HTR-8/SVneo (cell line): ENCODE measurements at places on chromosomes 7 and 10.

- DNase-seq: no peak
These were observed 68.5 kb downstream of the HK1 start for GRCh38 chr10:69346776-69347175.

GRCh38 chr7:138170298-138170697, 94.0 kb downstream of the AKR1D1 start:
- DNase-seq: no peak

- DNase-seq: no peak
These were observed 72.9 kb downstream of the ZNF783 start for GRCh38 chr7:149334930-149335329.

GRCh38 chr10:78359640-78360091, 326.0 kb downstream of the RPS24 start:
- DNase-seq: no peak

DNA sequence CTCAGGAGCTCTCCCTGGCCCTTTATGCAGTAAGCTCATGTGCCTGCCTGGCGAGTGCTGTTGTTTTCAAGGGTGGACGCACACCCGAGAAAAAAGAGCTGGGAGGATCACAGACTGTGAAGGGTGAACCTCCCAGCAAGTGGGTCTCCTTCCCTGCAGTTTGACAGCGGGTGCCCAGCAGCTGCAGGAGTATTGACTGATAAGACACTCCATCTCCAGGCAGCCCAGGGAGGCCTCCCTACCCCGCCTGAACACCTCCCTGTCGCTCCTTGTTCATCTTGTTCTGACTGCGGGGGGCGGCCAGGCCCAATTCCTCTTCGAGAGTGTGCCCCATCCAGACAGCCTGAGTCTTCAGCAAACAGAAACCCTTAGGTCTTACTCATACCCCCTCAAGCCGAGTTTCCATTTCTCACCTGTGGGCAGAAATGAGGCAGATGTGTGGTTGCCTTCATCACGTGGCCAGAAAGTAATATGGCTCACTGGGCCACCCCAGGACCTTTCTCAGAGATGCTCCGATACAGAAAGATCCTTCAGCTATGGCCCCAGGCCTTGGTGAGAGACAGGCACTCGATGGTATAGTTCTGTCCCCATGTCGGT, 17.2 kb downstream of the MDH2 start:
- DNase-seq: no peak

DNA sequence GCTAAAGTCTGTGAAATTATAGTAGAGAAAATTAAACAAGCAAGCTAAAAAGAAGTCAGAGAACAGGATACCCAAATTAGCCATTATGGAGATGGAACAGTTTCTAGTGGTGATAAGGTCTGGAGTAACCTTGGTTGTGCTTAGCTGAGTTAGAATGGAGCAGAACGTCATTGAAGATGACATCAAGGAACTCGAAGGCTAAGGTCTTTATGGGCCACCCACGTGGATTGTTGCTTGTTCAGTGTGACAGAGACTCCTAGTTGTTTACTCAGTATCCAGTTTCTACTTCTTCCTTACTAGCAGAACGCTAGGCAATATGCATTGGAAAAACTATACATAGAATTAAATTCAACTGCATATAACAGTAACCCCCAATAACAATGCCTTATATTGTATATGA, 39.7 kb downstream of the AHCYL2 start:
- DNase-seq: no peak

GRCh38 chr10:101031128-101031795, at the start of the genes PDZD7 and SFXN3:
PDZD7 (minus strand) TSS chr10:101031129; CDS start chr10:101030219, 910 bp downstream.
SFXN3 (plus strand) TSS chr10:101031234; CDS start chr10:101034695, 3,461 bp downstream.
- DNase-seq: peak; percentile 95

DNA sequence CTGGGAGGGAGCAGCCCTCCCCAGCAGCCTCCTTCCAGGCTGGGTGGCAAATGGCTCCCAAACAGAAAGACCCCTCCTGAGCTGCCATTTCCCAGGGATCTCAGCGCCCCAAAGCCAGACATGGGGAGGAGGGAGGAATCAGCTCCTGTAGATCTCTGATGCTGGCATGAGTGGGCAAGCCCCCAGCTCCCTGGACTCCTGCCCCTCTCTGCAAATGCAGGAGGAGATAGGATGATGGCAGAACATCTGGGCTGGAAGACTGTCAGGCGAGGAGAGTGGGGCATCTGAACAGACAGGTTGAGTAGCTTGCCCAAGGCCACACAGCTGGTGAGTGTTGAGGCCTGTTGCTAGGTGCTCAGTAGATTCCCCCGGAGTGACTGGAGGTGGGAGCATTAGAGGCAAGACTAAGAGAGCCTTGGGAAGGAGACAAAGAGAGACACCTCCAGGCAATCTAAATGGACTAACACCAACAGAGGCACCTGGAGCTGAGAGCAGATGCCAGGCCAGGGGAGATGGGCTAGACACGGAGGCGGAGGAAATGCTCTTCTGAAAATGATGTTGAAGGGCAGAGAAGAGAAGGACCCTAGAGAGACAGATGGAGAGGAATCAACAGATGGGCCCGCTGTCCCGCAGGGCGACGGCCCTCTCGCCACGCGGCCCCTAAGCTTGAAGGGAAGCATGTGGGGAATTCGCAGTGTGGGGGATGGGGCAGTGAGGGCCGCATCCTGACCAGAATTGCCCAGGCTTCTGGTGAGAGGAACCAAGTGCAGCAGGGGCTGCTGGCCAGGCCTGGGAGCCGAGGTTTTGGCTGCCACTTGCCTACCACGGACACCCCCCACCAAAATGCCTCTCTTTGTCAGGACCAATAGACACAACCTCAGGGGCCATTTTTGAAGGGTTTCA, 84.8 kb upstream of the LRRC4 start:
- DNase-seq: no peak

DNA sequence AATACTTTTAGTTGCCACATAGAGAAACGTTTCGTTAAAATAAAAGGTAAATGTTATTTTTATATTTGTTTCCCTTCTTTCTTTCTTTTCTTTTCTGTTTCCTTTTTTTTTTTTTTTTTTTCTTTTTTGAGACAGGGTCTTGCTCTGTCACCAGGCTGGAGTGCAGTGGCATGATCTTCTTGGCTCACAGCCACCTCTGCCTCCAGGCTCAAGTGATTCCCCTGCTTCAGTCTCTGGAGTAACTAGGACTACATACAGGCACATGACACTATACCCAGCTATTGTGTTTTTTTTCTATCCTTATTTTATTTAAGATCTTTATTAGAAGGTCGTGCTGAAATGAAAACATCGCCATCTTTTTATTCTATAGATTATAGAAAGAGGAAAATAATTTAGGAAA, 661.8 kb upstream of the MBL2 start:
- no peak for DNase-seq

DNA sequence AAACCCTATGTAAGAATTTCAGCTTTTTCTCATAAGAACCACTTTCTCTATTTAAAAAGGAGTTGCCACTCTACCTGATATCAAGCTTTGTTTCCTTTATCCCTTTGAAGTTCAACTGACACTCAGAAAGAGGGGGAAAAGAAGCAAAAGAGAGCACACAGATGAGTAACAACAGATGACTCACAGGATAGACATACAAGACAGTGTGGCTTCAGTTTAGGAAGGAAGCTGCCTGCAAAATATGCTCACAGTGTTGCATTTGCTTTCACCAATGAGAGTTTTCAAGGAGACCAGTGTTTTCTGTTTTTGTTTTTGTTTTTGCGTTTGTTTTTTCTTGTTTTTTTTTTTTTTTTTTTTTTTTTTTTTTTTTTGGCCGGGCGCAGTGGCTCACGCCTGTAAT, 1181.6 kb downstream of the DNAJB9 start:
- DNase-seq: peak; percentile 0

DNA sequence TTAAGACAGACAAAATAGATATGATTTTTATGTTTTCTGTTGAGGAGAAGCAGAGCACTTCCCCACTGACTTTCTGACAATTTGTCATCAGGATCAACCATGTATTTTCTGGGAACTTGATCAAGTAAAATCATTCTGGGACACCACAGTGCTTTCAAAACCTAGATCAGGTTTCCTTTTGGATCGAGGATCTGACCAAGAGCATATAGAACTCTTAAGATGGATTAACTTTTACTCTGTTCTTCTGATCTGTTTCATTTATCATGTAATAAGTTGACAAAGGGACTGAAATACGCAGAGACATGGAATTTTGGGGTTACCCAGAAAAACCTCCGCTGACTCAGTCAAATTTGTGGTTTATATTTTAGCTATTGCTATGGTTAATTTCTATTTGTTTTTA, 136.0 kb upstream of the WNT16 start:
- DNase-seq: no peak

DNA sequence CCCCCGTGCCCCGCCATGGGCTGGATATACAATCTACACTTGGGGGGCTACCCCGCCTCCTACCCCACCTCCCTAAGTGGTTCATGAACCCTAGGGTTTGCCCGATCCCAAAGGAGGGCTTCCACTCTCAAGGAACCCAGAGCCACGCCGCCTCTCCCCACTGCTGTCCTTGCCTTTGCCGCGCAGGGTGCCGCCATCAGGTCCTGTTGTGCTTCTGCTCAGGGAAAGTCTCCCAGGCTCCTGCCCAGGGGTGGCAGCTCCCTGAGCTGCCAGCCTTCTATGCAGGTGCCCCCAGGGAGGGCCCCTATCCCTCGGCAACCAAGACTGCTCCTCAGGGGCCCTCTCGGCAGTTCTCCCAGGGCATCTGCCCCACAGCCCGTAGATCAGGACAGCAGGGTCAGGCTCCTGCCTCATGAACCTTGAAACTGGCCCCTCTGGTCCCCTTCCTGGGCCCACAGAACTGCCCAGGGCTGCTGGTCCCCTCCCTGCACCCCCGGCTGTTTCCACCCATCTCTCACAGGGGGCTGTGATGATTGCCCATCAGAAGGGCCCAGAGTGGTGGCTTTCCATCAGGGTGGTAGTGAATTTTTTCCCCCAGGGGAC, 13.0 kb upstream of the PCBD1 start:
- no peak for DNase-seq

- no peak for DNase-seq
These were observed 255.5 kb downstream of the NEBL start for GRCh38 chr10:20641605-20642004.

DNA sequence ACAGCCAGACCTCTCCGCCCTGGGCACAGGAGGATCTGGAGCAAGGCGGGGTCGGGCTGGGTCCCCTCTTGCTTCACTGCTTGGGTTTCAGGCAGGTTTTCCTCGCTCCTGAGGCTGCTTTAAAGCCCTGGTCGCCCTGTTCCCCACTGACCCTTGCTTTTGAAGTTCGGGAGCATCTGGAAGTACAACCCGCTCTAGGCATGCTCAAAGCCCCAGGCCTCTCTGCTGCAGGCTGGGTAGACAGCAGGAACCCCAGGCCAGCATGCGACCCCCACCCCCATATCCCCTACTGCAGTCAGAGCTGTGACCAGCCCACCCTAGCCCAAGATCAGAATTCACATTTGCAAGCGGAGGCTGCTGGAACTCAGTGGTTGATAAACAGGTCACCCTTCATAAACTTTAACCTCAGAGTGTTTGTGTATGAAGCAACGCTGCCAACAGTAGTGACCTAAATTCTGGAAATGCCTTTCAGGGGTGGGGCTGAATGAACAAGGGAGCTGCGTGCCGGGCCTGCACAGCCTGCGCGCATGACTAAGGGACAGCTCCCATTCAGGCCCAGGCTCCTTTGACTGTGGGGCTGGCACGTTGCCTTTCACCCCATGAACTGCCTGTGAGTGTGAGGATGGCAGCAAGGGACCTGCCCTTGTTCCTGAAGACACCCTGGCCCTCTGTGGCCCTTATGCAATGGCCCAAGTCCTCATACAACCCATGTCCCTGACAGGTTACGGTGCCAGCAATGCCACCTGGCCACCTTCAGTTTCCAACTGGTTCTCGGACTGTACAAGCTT, 52.5 kb downstream of the PROSER2 start:
- DNase-seq: peak; percentile 84

- DNase-seq: no peak
These were observed 110.7 kb downstream of the ICA1 start for GRCh38 chr7:8151161-8151725.
